ENCODE measurements at places on chromosomes 2 and 18.

DNA sequence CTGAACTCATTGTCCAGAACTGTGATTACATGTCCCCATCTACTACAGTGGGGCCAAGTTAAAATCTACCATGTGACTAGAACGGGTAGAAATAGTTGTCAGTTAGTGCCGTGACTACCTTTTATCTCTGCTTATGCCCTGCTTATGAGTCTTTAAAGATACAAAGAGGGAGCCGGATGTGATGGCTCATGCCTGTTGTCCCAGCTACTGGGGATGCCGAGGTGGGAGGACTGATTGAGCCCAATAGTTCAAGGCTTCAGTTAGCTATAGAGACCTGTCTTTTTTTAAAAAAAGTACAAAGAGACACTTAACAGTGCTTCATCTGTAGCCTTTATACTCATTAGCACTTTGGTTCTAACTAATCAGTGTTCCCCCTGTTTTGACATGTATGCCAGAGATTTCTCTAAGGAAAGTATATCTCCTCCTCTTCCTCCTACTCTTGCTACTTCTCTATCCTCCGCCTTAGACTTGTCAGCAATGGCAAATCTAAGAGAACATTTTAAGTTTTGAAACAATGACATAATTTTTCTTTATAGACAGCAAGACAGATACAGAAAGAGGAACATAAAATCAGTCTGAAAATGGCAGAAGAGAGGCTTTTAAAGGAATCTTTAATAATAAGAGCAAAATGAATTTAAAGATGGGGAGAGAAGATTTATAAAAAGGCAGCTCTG, 45.0 kb downstream of the NBEAL1 start:
- no peak for DNase-seq

DNA sequence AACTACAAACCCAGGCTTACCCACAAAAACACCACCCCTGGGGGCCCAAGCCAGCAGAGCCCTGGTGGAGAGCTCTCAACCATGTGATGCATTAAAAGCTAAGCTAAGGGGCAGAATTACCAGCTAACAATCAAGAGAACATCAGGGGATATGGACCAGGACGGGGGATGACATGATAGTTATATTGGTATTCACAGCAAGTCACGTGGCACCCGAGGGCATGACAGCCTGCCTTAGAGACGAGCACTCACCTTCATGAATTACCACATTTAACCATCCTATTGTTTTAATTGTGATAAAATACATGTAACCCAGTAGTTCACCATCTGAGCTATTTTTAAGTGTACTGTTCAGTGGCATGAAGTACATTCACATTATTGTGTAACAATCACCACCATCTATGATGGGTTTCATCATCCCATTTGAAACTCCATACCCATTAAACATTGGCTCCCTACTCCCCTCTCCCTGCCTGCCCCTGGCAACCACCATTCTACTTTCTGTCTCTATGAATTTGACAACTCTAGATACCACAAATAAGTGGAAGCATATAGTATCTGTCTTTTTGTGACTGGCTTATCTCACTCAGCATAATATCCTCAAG, 245.6 kb downstream of the ANAPC1 start:
- no peak for DNase-seq

- no peak for DNase-seq
Observed at GRCh38 chr2:150495993-150496627, 8.6 kb upstream of the RND3 start.

- no peak for DNase-seq
Observed at GRCh38 chr2:233513953-233514655, 52.5 kb downstream of the USP40 start.

DNA sequence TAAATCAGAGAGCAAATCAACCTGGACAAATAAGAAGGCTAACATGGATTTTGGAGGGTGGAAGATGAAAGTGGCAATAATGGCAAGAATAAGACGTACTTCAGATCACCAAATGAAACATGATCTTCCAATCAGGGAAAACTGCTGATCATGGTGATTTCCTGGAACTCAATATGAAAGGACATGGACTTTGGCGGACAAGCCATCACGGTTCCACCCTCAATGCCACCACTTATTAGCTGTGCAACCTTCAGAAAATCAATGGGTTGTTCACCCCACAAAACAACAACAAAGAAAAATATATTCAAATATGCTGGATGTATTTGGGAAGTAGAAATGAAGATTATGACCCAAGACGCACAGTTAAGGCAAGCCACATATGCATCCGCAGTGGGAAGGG, 81.7 kb downstream of the PPP1R1C start:
- no peak for DNase-seq

DNA sequence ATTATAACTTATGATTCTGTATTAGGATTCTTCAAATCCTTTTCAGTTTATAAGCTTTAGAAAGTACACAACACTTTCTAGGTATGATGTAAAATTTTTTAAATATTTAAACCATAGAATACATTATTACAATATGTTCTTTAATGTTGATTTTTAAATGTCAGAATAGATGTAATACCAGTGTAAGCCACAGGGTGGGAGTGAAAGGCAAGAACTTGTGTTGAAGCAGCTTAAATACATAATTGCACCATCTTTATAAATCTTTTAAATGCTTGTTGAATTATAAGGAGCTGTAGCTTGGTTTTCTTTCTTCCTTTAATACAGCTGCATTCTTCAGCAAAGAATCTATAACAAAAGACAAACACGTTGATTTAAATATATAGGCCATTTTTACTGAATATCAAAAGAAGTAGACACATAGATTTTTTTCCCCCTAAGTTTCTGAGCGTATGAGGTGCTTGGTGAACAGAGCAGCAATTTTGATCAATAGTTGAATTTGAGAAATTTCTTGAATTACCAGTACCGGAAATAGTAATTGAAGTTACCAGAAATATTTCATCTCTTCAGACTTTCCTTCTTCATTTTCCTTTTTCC, 63.0 kb downstream of the TANK start:
- peak; percentile 51 for DNase-seq

- no peak for DNase-seq
Observed at GRCh38 chr2:65992198-65992554, 442.7 kb upstream of the MEIS1 start.

GRCh38 chr2:235500761-235501672, 7.2 kb downstream of the AGAP1 start:
- peak; percentile 18 for DNase-seq

GRCh38 chr2:215573496-215573895, 137.6 kb upstream of the FN1 start:
- DNase-seq, result no peak

DNA sequence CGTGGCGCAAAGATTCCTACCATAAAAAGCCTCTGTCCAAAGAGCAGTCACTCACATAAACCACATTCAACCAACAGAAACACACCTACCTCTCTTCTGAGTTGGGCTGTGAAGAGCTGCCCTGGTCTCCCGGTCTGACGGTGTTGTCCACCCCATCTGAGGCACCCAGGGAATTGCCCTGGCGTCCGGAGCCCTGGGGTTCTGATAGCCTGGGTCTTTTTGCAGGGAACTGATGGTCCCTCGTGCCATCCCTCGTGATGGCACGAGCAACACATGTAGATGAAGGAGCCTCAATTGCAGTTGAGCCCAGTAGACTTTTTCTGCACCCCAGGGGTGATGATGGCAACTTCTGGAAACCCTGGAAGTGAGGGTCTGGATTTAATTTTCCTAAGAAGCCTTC, 13.8 kb downstream of the HJURP start:
- no peak for DNase-seq

DNA sequence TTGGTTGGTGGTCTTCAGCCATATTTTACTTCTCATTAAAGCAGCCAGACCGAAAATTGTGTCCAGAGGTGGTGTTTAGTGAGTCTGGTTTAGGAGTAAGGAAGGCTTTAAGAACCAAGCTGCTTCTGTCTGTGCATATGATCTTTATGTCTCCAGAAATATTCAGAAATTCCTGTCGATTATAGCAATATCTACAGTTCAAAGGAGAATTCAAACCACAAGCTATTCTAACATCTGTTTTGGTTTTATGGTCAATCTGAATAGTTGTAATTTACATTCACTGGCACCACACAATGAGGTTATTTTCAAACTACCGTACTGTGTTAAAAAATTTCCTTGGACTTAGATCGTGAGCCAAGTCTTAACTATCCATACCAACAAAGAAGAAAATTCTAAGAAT, 11.3 kb downstream of the UPP2 start:
- no peak for DNase-seq

- no peak for DNase-seq
Observed at GRCh38 chr2:10592652-10593051, 97.1 kb downstream of the NOL10 start.

- DNase-seq, result no peak
Observed at GRCh38 chr2:7419814-7420311, 502.7 kb downstream of the RNF144A start.

GRCh38 chr2:38113981-38114708, 38.2 kb upstream of the CYP1B1 start:
- DNase-seq, result no peak

DNA sequence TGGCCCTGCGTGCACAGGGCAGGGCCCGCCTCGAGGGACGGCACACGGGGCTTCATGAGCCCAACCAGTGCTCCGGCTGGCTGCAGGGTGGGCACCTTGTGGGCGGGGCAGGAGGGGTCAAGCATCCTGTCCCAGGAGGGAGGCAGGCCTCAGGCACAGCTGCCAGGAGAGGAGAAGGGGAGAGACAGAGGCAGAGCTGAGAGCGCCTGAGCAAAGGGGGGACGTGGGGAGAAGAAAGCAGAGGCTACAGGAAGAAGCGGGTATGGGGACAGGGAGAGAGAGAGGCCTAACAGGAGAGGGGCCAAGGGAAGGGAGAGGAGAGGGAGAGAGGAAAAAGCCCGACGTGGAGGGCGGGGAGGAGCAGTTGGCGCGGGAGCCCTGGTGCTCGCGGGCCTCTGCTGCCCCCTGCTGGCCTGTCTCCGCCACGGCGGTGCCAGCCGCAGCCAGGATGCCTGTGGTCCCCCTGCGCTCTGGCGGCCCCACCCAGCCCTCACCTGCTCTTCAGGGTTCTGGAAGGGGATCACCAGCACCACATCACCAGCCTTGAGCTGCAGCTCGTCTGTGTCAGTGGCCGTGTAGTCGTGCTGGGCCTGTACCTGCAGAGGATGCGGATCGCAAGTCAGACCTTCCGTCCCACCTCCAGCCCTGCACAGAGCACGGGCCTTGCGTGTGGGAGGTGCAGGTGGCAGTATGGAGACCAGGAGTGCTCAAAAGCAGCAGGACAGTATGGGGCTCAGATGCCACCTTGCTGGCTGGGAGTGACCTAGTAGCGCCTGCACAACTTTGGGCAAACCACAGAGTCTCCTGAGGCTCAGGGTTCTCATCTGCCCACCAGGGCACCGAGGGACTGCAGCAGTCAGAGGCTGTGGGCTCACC, 56.8 kb downstream of the BIN1 start:
- peak; percentile 61 for DNase-seq

DNA sequence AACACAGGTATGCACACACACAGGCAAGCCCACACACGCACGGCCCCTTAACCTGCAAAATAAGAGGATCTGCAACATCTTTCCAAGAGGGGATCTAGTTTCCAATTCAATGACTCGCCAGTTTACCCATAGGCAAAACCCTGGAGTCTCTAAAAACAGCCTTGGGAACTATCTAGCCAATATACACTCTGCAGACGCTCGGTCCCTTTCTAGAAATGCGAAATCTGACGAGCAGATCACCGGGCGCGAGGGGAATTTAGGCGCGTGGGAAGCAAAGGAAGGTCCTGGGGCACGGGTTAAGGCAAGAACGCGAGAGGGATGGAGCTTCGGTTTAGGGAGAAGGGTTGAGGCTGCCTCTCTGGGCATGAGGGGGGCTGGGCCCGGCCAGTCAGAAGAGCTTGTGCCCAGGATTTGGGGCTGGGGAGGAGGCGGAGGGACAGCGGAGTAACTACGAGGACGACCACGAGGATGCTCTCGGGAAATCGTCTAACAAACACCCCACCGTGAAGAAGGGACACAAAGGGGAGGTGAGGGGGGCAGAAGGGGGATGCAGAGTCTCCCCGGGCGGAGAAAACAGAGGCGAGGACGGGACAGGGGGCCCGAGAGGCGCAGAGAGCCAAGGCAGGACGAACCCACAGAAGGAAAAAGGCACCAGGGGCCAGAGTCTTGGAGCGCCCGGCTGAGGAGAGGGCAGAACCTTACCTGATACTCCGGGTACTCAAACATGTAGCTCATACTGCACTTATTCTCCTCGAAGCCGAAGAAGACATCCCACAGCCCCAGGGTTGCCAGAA, 542 bp downstream of the PGAP1 start:
- peak; percentile 77 for DNase-seq

GRCh38 chr18:508835-509234, 8.3 kb upstream of the COLEC12 start:
- DNase-seq, result no peak

GRCh38 chr18:74818516-74819175, 221.0 kb downstream of the ZNF407 start:
- no peak for DNase-seq

GRCh38 chr2:102301867-102302362, 9.4 kb upstream of the IL1RL1 start:
- DNase-seq, result no peak

- no peak for DNase-seq
Observed at GRCh38 chr2:166167449-166167848, 39.6 kb upstream of the SCN1A start.

GRCh38 chr2:42826231-42826630, 33.8 kb upstream of the HAAO start:
- DNase-seq, result no peak

DNA sequence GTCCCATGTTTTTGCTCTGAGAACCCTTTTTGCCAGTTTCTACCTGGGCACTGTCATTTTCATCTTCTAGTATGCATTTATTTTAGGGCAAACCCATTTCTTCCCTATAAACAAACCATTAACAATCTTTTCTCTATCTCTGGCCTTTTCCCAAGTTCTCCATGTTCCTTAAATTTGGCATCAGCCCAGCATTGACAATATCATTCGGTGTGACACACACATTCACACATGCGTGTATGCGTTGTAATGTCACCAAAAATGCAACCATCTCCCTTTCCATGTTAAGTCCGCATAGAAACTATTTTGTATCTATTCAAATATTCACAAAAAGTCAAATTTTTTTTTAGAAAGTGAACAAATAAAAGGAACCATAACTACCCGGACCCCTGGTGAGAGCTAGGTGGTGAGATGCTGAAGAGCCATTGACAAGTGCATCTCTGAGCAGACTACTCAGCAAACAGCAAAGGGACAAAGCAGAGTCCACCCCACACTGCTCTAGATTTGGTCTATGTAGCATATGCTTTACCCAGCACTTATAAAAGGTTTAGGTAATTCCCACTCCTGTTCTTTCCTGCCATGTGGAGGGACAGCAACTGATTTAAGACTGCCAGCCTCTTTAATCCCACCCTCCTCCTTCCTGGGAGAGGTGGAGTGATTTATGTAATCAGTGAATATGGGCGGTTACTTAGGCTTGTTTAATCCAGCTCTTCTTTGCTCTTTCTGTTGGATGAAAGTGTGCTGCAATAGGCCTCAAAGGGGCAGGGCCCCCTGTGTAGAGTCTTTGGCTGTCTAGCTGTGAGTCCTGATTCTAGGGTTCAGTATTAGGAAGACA, 124.1 kb downstream of the METTL8 start:
- no peak for DNase-seq

All from NCI-H2227 treated with DMSO at 0.1 percent for 48 hours (cell line).